ENCODE measurements at places on chromosomes 3 and 15.
A peak's percentile ranks its signal among the peaks of the same experiment; 100 is the strongest.

GRCh38 chr3:53803124-53803815 lies 42.9 kb downstream of the CHDH start:
- DNase-seq, result no peak

- no peak for DNase-seq
These were observed 55.8 kb upstream of the PDZRN3 start for GRCh38 chr3:73680391-73681095.

DNA sequence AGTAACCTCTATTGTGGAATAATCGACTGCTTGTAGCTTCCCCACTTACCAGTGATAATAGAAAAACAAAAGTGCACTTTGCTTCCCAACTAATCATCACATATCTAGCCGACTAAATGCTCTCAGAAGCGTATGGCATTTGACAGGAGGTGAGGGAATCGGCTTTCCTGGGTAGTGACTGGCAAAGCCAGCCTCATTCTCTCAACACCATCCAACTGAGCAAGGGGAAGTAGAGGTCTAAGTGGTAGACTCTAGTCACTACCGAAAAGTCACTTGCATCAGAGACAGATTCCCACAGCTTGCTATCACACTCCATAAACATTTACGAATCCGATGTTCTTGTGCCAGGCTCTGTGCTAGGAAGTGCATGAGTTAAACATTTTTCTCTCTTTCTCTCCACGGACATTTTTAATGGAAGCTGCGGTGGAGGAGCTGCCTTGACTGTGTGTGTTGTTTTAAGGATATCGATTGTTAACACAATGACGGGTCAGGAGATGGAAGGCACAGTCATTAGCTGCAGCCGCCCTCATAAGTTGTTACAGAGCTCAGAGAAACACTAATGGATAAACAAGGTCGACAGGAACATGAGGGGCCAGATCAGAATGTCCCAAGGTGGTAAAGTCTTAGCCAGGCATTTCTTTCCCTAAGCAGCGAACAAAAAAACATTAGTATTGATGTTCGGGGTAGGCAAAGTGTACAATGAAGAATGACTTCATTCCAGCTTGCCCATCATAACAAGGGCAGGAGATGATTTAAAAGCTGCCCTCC lies 11.9 kb downstream of the ZNF385D start:
- DNase-seq, result no peak

- no peak for DNase-seq
These were observed 298.2 kb upstream of the SATB1 start for GRCh38 chr3:18723206-18723810.

GRCh38 chr15:26453914-26454313 lies 319.0 kb downstream of the GABRB3 start:
- no peak for DNase-seq

GRCh38 chr3:106533093-106533787 lies 664.4 kb upstream of the CBLB start:
- no peak for DNase-seq

DNA sequence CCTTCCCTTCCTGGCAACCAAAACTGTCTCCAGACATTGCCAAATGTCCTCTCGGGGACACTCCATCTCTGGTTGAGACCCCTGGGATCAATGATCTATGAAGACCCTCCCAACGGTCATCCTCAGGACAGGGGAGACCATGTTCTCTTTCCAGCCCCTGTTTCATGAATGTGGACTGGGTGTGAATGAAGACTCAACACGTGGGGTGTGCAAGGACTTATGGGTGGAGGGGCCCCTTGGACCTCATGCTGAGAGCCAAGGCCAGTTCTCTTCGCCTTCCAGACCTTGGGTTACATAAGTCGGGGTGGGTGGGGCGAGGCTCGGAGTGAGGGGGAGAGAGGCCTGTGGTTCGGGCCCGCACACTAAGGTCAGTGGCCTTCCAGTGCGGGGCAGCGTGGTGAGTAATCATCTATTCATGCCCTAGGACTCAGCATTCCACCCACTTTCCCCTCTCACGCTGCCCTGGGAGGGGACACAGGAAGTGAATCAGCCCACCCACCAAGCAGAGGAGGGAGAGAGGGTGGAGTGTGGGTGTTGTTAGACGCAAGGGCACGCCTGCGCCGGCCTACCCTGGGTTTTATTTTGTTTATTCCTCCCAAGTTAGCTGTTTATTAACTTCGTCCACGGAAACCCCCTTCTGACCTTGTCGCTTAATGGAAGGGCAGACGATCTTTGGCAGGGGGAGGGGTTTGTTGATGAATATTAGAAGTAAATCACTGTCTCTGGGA lies 6.7 kb downstream of the PAQR5 start:
- no peak for DNase-seq

DNA sequence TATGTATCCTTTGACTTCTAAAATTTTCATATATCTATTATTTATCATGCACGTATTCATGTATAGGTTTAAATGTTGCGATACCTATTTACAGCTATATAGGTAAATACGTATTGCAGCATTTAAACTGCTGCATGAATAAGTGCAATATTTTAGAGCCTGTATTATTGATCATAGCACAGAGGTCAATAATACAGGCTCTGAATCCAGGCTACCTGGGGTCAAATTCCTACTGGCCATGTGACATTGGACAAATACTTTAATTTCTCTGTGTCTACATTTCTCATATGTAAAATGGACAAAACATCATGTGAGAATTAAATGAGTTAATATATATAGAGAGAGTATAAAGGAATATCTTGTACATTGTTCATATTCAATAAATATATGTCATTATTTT lies 352.9 kb upstream of the ROBO2 start:
- no peak for DNase-seq

- DNase-seq, result peak; percentile 44
These were observed 18.7 kb upstream of the HDAC11 start for GRCh38 chr3:13461169-13462124.

DNA sequence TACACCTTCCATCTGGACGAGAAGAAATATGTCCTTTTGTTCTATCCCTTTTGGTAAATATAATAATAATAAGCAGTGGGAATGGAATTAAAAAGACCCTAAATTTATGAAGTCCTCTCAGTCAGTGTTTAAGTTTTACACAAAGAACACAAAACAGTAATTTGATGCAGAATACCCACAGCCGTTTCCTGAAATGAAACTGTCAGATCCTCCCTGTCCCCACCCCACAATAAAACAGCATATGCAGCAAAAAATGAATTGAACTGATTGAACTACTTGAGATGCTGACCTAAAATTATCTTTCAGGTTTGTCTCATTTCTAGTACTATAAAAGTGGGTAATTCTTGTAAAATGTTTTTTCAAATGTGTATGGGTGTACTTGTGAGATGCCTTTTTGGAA lies 2.2 kb upstream of the LRIG1 start:
- no peak for DNase-seq

DNA sequence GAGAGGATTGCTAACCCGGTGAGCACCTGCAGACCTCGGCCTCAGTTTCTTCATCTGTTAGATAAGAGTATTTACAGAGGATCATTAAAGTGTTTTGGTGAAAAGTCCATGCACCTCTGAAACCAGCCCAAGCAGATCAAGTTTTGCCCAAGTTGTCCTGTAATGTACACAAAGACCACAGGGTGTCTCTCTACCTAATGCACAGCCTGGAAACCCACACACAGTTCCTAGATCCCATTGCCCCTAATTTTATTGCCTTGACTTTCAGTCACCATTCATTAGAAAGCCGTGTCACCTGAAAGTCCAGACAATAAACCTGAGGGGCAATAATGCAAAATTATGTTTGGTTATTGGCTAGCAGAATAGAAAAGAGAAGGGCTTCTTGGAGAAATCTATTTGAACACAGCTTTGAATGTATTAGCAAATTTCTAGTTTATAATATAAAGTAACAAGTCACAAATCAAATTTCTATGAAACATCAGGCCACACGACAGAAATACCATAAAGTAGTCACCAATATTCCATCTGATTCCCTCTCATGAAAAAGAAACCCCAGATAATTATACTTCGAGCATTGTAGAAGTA lies 161.3 kb upstream of the SLC2A2 start:
- DNase-seq, result no peak

GRCh38 chr3:154081305-154081704 lies 39.9 kb upstream of the ARHGEF26 start:
- DNase-seq, result no peak

DNA sequence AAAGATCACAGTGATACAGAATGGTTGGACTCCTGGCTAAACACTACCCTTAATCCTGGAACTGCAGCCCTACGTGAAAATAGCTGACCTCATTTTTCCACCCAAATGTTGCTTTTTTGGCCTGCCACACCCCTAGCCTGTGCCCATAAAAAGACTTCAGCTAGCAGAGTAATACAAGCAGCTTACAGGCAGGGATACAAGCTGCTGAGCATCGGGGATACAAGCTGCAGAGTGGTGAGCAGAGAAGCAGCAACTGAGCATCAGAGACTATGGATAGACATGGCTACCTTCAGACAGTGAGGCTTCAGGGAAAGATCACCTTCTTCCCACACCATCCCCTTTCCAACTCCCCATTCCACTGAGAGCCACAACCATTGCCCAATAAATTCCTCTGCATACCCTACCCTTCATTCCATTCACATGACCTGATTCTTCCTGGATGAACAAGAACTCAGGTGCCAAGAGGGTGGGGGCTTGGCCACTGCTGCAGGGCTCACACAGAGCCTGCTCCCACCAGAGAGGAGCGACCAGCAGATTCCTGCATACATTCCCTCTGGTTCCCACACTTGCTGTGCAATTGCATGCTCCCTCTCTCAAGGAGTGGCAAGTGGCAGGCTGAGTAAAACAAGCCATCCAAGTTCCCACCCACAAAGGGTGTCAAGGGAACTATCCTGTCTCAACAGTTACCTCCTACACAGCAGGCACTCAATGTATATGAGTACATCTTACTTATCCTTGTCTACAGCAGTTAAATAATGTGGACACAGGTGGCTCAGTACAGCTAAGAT lies 217.5 kb downstream of the ALCAM start:
- DNase-seq, result no peak

DNA sequence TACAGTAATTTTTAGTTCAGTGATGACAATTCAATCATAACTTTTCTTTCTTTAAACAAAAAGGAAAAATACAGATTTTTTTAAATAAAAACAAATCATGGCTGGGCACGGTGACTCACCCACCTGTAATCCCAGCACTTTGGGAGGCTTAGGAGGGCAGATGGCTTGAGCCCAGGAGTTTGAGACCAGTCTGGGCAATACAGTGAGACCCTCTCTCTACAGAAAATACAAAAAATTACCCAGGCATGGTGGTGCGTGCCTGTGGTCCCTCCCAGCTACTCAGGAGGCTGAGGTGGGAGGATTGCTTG lies 25.6 kb upstream of the ATG7 start:
- no peak for DNase-seq

DNA sequence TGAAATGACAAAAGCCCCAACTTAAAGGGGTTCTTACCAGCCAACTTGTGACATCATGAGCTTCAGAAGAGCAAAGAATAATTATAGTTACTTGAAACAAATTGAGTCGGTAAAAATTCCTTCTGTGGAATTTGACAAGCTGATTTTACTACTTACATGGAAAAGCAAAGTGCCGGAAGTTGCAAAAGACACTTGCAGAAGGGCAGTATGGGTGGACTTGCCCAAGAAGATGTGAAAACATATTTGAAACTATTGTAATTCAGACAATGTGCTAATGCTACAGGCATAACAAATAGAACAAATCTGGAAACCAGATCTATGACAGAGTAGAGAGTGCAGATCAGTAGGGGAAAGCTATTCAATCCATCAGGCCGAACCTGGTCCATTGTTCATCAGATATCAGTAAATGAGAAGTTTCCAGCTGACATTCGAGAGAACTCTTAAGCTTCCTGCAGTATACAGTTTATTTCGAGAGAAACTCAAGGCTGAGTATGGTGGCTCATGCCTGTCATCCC lies 2.5 kb upstream of the KIF7 start:
- no peak for DNase-seq
